ENCODE measurements at places on chromosomes 3 and 15.

GRCh38 chr3:15753056-15753710, 44.6 kb downstream of the ANKRD28 start:
- DNase-seq: no peak

DNA sequence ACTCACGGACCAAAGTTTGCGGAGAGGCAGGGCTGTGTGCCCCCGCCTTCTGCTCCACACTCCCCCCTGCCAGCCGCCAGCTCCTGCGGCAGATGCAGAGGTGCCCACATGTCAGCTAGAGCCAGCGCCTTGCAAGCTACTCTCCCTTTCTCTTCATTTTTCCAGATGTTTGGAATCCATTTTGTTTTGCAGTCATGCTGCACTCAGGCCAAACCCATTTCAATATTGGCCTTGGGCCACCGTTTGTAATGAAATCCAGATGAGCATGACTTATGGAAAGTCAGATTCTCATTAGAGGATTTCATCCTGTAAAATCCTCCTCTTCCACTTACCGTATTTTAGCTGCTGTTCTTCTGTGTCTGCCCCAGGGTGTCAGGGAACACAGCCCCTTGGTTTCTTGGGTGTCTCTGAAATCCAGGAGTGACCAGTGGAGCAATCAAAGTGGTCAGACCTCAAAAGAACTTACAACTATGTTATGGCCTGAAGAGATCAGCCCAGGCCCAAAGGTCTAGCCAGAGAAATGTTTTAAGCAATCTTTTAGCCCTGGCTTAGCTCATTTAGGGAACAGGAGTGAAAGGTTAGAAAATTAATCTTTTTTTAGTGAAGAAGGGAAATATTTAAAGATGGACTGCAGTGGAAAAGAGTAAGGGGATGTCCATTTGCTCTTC, 65.8 kb downstream of the AAGAB start:
- DNase-seq: no peak

DNA sequence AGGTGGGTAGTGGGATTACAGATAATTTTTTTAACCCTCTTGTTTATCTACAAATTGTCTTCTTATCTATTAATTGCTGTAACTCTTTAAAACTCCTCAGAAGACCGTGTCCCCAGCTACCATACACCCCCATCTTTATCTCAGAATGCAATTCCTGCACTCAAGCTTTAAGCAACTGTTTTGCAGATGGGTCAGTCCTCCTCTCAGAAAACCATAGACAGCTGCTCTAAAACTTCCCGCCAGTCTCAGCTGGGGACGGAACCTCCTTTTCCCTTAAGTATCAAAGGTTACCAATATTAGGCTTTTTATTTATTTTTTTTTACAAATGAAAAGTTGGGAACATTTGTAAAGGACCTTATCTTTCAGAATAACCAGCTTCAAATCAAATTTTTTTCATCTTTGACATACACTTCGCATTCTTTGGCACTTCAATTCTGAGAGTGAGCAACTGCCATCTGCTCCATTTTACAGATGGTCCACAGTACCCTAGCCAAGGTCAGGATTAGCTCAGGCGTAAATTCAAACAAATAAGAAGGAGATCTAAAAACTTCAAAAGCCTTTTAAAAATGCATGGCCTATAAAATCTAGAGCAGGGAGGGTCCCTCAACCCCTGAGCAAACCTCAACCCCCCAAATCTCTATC, 1.3 kb downstream of the GATM start:
- no peak for DNase-seq

- no peak for DNase-seq
Observed at GRCh38 chr15:42549741-42550392, 1.2 kb downstream of the HAUS2 start.

GRCh38 chr15:99712415-99712814, 20.8 kb downstream of the LYSMD4 start:
- no peak for DNase-seq

- DNase-seq: no peak
Observed at GRCh38 chr3:130971208-130971607, 55.4 kb downstream of the ASTE1 start.

- no peak for DNase-seq
Observed at GRCh38 chr3:156535162-156535627, 19.7 kb downstream of the SSR3 start.

DNA sequence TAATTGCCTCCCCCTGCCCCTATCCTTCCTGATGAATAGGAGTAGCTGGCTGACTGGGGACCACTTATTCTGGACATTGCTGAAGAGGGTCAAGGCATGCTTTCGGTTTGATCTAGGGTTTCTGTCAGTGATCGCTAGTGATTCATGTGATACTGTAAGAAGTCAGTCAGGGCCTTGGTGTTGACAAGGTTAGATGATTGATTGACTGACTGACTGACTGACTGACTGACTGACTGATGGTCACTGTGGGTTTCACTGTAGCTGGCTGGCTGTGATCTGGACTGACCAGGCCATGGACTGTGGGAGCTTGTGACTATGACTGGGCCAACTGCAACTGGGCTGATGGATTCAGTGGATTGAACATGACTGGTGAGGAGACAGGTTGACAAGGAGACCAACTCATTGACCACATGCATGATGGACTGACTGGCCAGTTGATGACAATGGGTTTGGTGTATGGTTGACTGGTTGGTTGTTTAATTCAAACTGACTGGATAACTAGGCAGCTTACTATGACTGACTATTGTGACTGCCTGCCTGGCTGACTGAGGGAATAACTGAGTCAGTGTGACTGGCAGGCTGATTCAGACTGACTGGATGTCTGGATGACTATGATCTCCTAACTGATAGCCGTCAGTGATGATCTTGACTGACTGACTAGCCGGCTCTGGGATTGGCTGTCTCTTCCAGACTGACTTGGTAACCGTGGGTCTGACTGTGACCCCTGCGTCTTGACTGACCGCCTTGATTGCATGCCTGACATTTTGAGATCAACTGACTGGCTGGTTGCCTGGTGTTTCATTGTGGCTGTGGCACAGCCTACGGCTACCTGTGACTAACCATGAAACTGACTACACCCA, 509.9 kb downstream of the SHQ1 start:
- peak; percentile 44 for DNase-seq

GRCh38 chr15:29268706-29269484, 727 bp downstream of the NSMCE3 start:
- peak; percentile 30 for DNase-seq

GRCh38 chr3:186883686-186884058, 41.2 kb downstream of the ADIPOQ start:
- DNase-seq: no peak

- DNase-seq: no peak
Observed at GRCh38 chr3:126406389-126407296, 11.9 kb downstream of the CFAP100 start.

DNA sequence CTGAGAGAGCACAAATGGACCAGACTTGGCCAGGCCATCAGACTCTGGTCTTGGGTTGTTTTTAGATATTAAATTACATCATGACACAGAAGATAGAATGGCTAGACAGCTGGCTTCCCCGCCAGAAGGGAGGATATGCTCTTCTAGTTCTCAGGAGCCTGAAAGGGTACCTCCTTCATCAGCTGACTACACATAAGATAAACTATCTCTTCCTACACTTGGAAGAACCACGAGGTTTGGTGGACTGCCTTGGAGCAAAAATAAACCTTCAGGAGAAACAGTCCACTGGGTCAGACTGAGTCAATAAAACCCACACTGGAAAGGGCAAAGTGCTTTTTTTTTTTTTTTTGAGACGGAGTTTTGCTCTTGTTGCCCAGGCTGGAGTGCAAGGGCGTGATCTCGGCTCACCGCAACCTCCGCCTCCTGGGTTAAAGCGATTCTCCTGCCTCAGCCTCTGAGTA, 26.3 kb upstream of the DYNC1LI1 start:
- no peak for DNase-seq

DNA sequence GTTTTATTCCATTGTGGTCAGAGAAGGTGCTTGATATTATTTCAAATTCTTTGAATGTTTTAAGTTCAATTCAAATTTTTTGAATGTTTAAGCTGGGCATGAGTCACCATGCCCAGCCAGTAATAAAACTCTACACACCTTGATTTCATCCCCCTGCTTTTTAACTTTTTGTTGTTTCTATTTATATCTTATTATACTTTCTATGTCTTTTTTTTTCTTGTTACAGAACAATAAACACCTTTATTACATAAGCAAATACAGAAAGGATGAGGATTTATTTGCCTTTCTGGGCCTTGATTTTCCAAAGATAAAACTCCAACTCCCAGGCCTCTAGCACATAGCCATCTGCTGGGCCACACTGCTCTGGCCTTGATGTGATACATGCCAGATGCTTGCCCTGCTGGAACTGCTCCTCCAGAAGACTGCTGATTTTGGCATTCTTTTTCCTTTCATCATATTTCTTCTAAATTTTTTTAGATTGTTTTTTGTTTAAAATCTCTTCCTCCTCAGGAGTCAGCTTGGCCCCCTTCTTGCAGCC, 14.0 kb downstream of the DNAH12 start:
- DNase-seq: no peak

- DNase-seq: no peak
Observed at GRCh38 chr15:85785887-85786780, 8.6 kb downstream of the KLHL25 start.

GRCh38 chr15:94131875-94132274, 99.5 kb upstream of the MCTP2 start:
- no peak for DNase-seq

- DNase-seq: no peak
Observed at GRCh38 chr15:58513726-58514336, 82.0 kb downstream of the LIPC start.

DNA sequence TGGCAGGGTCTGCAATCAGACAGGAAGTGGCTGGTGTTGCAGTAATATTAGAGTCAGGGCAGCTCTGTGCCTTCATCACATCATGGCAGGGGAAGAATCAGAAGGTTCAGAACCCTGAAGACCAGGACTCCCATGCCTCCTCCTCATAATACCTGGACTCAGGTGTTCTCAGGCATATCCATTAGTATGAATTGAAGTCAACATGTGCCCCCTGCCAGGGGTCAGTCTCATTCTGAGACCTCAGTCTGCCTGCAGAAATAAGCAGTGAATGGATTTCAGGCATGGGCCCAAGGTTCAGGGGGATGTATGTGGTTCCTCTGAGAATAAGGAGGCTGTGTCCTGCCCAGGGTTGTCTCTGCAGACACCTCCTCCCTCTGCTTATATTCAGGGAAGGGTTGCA, 74.2 kb downstream of the SPSB4 start:
- no peak for DNase-seq

GRCh38 chr3:57152151-57153143, 12.7 kb downstream of the IL17RD start:
- DNase-seq: no peak

DNA sequence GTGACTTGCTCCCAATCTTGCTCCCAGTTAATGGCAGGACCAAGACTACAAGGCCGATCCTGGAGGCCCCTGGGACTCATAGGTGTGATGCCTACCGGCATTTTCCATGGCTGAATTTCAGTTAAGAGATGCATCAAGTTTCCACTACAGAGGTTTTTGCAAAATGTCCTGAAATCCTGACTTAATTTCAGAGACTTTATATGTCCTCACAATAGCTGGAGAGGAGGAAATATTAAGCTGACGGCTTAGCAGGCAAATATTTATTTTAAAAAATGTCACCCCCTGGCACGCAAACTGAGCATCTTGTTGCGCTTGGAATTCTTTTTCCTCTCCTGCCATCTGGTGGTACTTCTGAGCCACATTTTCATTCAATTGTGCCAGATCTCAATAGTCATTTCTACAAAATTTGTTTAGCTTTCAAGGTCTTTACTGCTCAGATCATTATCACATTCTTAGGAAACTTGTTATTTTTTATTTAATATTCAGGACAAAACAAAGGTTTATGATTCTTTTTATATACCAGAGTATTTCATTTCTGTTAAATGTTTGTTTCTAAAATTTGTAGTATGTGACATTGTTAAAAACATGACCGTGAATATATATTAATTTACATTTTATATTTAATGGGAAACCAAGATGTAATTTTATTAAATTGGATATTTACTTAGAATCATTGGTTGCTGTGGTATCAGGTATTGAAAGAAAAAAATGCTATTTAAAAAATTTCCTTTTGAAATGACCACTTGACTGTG, 189.2 kb upstream of the THRB start:
- DNase-seq: no peak

GRCh38 chr15:91944331-91944730, 90.8 kb downstream of the SLCO3A1 start:
- no peak for DNase-seq

GRCh38 chr15:72502220-72502809, 28.2 kb downstream of the ARIH1 start:
- DNase-seq: no peak

GRCh38 chr3:32340039-32340438, 51.6 kb upstream of the CMTM7 start:
- DNase-seq: no peak

- no peak for DNase-seq
Observed at GRCh38 chr3:185656321-185656840, 70.3 kb downstream of the SENP2 start.

- no peak for DNase-seq
Observed at GRCh38 chr3:123284399-123285010, 82.8 kb downstream of the SEC22A start.

DNA sequence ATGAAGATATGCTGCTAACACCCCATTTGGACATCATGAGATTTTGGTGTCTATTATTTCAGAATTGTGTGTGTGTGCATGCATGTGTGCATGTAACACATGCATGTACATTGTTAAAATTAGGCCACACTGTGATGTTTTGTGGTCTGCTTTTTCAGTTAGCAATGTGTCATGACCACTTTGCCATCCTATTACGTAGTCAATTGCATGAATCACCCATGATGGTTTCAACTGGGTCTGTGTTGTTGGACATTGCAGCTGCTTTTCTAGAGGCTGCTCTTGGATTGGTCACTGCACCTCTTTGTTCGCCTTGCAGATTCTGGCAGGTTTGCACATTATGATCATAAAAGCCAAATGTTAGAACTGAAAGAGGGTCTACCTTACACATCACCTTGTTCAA, 101.0 kb upstream of the THBS1 start:
- no peak for DNase-seq

- no peak for DNase-seq
Observed at GRCh38 chr3:154616298-154616697, 186.3 kb upstream of the GPR149 start.

DNA sequence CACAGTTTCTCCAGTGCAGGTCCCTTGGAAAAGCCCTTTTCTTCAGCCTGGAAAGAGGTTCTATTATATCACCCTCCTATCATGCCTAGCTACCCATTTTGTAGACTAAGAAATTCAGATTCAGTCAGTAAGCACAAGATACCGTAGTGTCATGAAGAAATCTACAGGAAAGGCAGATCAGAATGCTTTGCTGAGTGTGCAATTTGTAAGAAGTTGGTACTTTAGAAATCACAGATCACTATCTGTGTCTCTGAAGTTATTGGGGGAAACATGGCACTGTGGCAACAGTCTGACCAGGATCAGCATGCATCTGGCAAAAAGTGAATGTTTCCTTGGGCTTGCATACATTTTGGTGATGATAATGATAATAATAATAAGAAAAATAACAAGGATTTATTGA, 531.8 kb downstream of the EPHB1 start:
- DNase-seq: no peak

GRCh38 chr3:23253214-23253613, 50.1 kb downstream of the UBE2E2 start:
- no peak for DNase-seq

GRCh38 chr3:5292512-5292911, 105.0 kb downstream of the EDEM1 start:
- no peak for DNase-seq

GRCh38 chr3:150296123-150296735, 111.9 kb upstream of the TSC22D2 start:
- DNase-seq: no peak

GRCh38 chr3:175741951-175742350, 882.8 kb downstream of the NAALADL2 start:
- DNase-seq: no peak

All from stimulated activated CD8-positive, alpha-beta memory T cell treated with anti-CD3 and anti-CD28 coated beads, Interleukin-2, amount 100 ng/mL, for 48 hours (primary cell).